Midbrain (tissue), 1 donor: ENCODE measurements at places on chromosomes 1 and 21.
A peak's percentile ranks its signal among the peaks of the same experiment; 100 is the strongest.

DNA sequence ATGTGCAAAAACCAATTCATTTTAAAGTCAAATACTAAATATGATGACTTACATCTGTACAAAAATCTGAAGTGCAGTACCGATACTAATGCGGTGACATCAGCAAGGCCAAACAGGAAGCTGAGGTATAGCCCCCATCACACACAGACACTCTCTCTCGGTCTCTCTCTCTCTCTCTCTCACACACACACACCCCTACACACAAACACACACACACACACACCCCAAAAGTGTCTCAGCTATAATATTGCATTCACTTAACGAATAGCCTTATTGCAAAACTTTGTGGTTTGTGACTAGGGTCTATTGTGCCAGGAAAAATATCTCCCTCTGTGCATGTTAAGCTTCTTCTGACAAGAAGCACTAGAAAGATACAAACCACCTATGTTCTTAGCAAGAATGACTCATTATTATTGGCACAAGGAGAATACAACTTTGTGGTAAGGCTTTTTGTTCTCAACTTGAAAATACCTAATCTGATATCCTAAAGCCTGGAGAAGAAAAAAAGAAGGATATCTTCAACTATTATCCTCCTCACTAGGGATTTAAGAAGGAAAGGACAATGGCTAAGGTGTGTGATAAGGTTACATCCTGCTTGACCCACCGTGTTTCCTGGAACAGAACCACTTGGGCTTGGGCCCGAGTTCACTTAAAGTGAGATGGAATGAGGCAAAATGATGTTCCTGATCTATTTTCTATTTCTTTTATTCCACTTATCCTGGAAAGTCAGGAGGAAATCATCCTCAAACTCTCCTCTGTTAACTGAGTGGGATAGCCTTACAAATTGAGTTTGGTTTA, 107.1 kb downstream of the NIBAN1 start:
- DNase-seq, result no peak

DNA sequence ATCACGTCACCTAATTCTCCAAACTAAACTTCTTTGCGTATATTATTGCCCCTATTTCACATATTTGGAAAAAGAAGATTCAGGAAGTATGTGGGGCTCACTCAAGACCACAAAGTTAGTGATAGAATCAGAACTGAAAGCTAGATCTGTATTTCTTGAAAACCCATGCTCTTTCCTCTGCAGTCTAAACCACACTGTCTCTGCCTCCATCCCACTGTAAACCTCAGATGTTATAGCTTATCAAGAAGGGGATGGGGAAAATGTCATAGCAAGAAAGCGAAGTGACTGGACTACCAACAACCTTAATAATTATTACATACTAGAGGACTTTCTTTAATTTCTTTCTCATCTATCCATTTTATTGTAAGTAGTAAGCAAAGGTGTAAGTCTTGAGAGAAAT, 257.7 kb upstream of the SGIP1 start:
- DNase-seq, result no peak

GRCh38 chr1:184888505-184888904, 85.8 kb downstream of the NIBAN1 start:
- no peak for DNase-seq

- no peak for DNase-seq
Measured at GRCh38 chr21:46500224-46500861, 41.7 kb downstream of the DIP2A start.

DNA sequence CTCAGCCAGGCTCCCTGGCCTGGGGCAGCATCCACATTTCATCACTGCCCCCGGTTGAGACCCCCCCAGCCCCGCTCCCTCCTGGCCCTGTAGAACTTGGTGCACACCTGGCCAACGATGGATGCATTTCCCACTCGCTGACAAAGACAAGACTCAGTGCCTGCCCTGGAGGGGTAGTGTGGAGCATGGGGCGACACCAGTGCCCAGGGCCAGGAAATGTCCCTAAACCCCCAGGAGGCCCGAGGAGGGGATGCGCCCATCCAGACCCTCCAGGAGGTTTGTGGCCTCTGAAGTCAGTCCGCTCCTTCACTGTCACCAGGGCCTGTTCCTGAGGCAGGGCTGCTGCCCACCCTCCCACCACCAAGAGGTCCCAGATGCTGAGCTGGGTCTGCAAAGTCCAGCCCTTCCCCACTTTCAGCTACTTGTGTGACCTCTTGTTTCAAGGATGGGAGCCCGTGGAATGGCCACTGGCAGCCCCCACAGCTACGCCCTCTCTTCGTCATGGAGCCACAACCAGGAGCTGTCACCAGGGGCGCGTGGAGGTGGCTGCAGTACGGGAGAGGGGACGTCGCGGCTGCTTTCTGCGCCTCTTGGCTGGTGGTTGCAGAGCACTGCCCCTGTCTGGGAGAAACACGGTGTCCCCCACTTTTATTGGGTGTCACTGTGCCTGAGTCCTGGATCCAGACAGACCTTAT, 35.7 kb downstream of the AJAP1 start:
- DNase-seq, result no peak

GRCh38 chr1:222583079-222583478, 6.7 kb downstream of the TAF1A start:
- no peak for DNase-seq

- DNase-seq, result peak; percentile 94
Measured at GRCh38 chr1:31938184-31938975, at the start of gene PTP4A2. Gene PTP4A2 (minus strand): TSS chr1:31938368. CDS start chr1:31919065, 19,303 bp downstream.

GRCh38 chr1:237556911-237557310, 333.8 kb downstream of the ZP4 start:
- peak; percentile 19 for DNase-seq

GRCh38 chr1:24022581-24023361, 42.6 kb upstream of the SRSF10 start:
- DNase-seq, result no peak

DNA sequence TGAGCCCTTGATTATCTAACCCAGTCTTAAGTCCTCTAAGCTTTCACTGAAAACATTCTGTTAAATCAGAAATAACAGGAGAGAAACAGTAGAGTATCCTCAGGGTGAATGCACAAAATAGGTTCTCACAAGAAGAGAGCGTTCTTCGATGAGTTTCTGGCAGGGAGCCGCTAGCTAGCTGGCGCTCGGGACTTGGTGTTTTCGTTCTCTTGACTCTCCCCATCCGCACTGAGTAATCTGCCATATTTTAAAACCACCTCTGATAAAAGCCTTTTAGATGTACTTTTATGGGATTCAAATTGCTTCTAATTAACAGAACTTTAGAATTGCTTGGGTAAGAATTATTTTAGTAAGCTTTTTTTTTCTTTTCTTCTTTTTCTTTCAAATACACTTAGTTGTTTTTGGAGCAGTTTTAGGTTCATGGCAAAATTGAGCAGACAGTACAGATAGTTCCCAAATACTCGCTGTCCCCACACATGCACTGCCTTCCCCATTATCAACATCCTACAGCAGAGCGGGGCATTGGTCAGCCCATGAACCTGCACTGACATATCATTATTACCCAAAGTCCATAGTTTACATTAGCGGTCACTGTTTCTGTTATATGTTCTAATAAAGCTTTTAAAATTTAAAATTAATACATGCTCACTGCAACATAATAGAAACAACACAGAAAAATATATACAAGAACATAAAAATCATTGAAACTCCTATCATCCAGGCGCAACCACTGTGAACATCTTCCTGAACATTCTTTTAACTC, 35.4 kb downstream of the PRDM2 start:
- no peak for DNase-seq

DNA sequence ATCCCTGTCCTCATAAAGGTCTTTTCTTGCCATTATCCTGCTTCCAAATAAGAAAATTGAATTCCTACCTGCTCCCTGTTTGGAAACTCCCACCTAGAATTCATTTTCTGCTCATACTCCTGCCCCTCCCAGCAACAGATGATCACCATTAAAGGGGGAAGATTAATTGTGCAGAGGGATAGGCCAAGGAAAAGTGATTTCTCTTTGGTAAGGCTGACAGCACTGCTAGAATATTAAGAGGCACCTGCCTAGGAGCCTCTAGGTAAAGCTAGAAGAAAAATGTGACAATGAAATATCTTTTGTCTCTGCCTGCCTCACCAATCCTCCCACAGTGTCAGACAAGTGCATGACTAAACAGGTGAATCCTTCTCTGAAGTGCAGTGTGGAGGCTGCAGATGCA, 77.0 kb upstream of the SPATA6 start:
- DNase-seq, result no peak

- no peak for DNase-seq
Measured at GRCh38 chr21:29751473-29752185, 188.2 kb downstream of the GRIK1 start.

- DNase-seq, result no peak
Measured at GRCh38 chr1:193322211-193322610, 135.8 kb upstream of the B3GALT2 start.

DNA sequence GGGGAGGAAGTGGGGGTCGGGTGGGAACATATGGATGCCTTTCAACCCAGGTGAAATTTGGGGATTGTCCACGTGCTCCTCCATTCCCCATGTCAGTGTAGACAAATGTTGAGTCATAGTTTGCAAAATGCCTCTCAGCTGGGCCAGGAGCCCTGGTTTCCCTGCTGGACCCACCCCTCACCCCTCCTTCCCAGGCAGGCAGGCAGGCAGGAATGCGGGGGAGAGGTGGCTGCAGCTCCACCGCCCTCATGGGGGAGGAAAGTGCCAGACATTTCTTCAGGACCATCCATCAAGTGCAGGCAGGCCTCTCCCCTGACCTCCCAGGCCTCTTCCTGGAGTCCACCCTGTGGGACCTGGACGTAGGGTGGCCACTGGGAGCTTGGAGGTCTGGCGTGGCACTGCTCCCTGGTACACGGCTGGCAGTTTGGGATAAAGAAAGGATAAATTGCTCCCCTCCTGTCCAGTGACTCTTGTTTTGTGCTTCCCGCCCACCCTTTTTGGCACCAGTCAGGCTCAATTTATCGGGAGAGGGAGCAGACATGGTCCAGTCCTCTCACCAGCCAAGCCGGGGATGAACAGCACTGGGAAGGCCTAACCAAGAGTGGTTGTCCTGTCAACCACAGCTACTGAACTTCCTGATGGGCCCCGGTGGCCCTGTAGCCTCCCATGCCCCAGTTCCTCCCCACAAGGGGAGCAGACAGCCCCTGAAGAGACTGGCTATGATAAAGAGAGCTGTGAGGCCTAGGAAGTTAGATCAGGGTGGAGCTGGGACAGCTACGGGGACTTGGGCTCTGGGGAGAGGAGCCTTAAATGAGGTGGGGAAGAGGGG, 18.9 kb downstream of the NPR1 start:
- no peak for DNase-seq

DNA sequence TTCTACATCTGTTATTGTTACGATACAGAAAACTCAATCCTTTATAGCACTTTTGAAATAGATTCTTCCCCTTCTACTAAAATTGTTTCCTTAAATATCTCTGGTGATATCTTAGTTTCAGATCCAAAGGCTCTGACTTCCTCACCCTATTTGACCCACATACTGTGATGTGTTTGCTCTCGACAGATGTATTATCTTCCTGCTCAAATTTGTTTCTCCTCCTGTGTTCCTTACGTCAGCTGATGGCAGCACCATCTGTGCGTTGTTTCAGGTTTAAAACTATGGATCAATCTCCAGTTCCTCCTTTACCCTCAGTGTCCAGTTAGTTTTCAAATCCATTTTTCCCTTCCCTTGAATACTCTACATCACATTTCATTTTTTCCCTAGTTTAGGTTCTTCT, 274.4 kb downstream of the RYR2 start:
- DNase-seq, result no peak

DNA sequence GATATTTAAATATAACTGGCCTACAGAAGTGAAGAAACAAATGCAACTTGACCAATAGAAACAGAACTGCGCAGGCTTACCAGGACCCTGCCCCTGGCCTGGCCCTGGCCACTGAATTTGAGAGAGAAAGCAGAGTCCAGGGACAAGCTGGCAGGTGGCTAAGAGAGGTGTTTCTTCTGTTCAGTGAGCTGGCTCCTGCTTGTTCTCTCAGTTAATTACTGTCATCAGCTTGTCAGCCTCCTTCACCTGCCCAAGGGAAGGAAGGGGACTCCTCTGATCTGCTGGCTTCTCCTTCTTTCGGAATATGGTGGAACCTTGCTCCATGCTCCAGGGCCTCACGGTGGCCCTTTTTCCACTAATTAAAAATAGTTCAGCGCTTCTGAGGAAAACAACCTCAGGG, 388.4 kb downstream of the DISC1 start:
- no peak for DNase-seq

DNA sequence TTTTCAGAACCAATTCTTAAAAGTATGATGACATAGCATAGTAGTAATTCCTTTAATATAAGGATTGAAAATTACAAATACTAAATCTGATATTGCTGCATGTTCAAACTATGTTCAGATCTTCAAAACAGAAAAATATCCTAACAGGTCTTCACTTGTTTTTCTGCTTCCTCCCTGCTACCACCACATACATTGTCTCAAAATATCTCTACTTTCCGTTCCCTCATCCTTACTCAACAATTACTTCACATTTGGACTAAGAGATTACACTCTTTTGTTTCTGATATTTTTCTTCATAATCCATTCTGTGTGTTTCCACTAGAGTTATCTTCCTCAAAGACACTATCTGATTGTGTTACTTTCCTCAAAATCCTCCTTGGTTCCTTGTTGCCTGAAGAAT, 125.1 kb downstream of the NEK7 start:
- no peak for DNase-seq

DNA sequence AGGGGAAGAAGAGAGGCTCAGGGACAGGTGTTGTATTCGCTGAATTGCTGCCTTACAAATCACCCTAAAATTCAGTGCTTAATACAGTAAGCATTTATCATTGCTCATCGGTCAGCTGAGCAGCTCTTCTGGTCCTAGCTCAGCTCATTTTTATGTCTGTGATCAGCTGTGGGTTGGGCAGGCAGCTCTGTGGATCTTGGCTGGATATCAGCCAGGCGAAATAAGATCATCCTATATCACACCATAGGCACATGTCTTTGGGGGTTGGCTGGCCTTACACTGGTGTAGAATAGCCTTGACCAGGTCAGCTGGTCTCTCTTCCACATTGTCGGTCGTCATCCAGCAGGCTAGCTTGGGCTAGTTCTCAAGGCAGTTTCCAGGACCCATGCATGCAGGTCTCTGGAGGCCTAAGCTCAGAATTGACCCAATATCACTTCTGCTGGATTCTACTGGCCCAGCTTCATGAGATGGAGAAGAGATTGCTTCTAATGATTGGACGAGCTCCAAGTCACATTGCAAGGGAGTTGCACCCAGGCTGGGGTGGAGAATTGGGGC, 448.6 kb downstream of the KIF26B start:
- DNase-seq, result no peak

- no peak for DNase-seq
Measured at GRCh38 chr1:11514366-11514765, 35.4 kb downstream of the DISP3 start.
